Stimulated activated CD4-positive, alpha-beta T cell treated with anti-CD3 and anti-CD28 coated beads, Interleukin-15, amount 100 ng/mL, for 48 hours (primary cell): ENCODE measurements at places on chromosomes 13 and 19.

DNA sequence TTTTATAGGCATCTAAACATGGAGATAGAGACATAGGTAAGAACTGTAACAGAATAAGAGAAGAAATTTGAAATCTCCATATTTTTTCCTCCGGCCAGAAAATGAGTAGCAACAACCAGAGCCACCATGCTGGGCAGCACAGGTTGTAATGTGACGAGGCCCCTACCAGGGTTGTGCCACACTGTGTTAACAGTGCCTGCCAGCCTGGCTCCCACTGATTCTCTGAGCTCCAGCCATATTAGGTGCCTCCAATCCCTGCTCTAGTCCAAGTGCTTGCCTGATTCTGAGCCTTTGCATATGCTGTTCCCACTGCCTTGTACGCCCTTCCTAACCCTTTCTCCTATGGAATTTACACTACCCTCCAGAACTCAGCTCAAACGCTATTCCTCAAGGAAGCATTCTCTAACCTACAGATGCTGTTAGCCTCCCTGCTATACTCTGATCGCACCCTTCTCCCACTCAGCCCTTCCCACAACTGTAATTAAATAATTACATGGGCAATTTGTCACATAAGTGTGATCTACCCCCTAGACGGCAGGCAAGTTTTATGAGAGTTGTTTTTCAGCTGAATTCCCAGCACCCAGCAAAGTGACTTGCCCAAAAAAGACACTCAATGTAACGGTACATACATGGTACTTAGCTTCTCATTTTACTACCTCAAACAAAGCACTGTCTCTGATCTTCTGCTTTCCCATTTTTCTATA, 37.6 kb upstream of the STARD13 start:
- DNase-seq = no peak

GRCh38 chr19:13104360-13104847, 1.7 kb upstream of the LYL1 start:
- peak; percentile 40 for DNase-seq

- no peak for DNase-seq
These were observed 237.4 kb downstream of the NBEA start for GRCh38 chr13:35179494-35179893.

DNA sequence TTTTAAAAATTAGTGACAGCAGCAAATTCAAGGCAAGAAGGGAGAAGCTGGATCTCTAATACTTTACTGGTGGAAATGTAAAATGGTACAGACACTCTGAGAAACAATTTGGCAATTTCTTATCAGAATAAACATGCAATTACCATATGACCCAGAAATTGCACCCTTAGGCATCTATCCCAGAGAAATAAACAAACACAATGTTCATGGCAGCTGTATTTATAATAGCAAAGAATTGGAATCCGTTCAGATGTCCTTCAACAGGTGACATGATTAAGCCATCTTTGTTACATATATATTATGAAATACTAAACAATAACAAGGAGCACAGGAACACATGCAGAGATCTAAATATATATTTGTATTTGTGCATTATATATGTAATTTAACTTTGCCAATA, 756.5 kb downstream of the SLITRK1 start:
- DNase-seq = no peak

- DNase-seq = peak; percentile 72
These were observed 9.3 kb downstream of the EPHX3 start for GRCh38 chr19:15222738-15223648.

GRCh38 chr13:35216131-35216530, 260.4 kb downstream of the MAB21L1 start:
- DNase-seq = no peak

- DNase-seq = no peak
These were observed 94.7 kb downstream of the MIPEP start for GRCh38 chr13:23794267-23795161.

DNA sequence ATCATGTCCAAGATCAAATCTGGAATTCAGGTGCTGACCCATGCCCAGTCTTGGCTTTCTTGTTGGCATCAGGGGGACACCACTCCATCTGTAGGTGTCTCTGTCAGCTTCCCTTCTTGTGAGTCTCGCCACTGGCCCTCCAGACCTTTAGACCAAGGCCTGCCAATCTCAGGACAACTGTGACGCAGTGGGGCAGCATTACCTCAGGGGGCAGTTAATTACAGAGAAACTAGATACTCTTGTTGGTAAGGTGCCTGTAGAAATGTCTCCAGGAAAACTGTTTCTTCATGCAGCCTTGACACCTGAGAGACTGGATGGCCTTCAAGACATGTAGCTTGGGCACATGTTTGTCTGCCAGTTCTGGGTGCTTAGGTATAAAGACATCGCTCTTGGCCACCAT, 46.7 kb upstream of the DACH1 start:
- DNase-seq = no peak

DNA sequence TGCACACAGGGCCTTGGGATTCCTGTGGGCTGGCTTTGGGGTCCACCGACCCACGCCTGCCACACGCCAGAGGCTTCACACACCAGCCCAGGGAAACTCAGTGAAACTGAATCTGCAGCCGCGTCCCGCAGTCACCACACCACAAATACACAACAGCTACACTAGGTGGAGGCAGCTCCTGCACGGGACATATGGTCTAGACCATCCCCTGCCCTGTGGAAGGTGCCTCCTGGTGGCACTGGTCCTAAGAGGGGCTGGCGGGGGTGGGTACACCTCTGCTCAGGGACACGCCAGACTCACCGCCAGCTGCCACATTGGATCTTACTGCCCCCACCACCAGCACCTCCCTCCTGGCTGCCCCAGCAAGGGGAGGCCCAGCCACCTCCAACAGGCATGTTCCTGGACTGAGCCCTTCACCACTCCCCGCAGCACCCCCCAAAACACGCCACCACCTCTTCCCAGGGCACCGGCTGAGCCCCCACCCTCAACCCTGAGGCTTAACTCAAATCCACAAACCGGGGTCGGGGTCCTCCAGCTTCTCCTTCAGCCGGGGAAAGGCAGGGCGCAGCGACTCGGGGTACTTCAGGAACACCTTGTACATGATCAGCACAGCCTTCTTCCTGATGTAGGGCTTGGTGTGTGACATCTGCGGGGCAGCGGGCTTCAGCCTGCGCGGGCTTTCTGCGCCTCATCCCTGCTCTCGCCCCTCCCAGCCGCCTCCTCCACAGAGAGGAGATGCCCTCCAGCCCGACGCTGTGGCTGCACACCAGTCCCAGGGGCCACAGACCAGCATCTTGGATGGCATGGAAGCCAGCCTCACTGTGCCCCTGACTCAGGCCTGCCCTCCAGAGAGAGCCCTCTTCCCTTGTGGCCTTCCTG, 21.2 kb downstream of the AP3D1 start:
- DNase-seq = no peak

DNA sequence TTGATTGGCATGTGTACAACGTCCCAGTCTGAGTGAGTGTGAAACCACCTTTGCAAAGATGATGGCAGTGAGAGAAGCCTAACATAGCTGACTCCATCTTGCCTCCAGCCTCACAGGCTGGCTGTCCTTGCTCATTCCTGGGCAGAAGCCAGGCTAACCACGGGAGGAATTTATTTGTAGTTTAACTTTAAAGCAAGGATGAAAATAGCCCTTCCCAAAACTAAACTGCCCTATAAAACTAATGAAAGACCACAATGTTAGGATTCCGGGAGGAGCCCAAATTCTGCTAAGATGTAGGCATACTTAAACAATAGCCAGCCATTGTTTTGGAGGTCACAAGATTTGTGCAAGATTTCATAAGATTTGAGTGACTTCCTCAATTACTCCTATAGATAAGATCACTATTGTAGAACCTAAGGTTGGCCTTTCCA, 96.6 kb upstream of the LSM14A start:
- DNase-seq = no peak

DNA sequence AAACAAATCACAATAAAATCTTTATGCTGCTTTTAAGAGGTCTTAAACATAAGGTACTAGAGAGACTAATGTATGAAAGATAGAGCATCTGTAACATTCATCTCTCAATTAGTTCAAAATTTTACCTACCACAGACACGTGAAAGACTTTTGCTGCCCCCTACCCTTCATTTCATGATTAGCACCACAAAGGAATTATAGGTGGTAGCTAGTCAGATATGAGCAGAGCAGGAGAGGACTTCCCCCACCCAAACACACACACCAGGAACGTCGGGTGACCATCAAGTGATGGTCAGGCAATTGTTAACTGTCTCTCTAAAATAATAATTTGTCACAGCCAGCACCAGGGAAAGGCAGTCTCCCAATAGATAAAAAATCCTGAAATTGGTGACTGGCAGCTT, 1531.7 kb upstream of the SPRY2 start:
- DNase-seq = no peak

- no peak for DNase-seq
These were observed 120.7 kb upstream of the VSTM2B start for GRCh38 chr19:29404951-29405727.

DNA sequence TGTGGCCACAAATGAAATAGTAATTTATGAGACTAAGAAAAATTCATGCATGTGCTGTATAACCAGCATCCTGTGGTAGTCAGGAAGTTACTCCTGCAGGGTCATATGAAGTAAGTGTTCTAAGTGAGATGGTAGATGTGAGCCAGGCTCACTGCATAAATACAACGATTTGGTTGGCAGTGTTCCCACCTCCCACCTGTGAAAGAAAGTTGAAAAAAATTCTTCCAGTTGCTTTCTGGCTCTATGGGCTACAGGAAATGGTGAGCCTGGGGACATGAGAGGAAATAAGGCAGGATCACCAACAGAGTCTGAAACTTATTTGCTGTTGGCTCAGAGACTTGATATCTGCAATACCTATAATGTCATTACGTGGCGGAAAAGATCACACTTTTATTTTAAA, 301.7 kb upstream of the SPRY2 start:
- DNase-seq = no peak

DNA sequence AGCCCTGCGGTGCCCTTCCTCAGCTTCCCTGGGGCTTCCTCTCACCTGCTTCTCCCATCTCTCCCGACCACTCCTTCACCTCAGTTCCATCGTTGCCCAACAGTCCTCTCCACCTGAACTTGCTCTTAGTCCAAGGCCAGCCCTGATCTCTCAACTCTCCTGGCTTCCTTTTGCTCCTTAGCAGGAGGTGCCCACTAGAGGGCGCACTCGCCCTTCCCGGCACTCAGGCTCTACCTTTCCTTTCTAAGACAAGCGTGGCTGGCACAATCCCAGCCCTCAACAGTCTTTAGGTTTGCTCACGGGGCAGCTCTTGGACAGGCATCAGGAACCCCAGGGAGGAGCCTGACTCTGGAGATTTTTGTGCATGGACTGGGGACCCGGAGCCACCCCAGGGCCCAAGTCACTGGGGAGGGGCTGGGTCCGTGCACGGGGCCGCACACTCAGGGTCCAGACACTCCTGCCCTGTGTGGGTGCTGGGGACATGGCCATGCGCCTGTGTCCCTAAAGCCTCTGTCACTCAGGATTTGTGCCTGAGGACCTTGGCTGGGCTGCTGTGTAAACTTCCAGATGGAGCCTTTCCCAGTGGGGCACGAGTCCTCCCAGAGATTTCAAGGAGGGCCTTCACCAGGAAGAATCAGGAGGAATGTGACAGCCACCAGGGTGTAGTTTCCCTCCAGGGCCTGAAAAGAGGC, 12.1 kb upstream of the CEACAM8 start:
- DNase-seq = peak; percentile 43

- DNase-seq = no peak
These were observed 196.7 kb upstream of the SLITRK6 start for GRCh38 chr13:85995788-85996418.

DNA sequence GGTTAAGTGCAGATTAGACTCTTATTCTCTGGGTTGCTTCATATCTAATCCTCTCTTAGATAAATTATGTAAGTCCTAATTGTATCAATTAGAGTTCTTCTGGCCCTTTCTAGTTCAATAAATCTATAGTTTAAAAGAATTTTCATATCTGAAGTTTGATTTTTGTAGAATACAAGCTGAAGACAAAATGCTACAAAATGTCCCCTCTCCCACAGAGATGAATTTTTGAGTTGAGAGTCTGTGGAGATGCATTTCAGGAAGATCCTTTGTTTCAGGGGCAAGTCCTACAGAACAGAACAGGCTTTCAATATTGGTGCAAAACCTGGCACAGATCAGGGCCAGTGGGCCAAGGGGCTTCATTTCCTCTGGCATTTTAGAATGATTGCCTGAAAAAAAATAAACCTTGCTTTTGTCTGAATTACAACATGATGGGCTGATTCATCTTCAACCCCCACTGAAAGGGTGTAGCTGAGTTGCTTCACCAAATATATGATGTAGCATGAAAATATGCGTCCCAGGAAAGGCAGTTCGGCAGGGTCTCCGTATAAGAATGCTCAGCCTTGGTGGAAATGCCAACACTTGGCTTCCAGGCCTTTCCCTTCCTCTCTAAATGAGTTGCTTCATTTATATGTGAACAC, 6.4 kb upstream of the IPO5 start:
- DNase-seq = no peak

DNA sequence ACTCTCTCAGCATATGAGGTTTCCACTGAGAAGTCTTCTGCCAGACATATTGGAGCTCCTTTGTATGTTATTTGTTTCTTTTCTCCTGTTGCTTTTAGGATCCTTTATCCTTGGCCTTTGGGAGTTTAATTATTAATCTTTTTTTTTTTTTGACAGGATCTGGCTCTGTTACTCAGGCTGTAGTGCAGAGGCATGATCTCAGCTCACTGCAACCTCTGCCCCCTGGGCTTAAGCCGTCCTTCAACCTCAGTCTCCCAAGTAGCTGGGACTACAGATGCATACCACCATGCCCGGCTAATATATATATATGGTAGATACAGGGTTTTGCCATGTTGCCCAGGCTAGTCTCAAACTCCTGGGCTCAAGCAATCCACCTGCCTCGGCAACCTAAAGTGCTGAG, 6.6 kb upstream of the CYP4F3 start:
- no peak for DNase-seq

GRCh38 chr13:26682606-26683005, 78.0 kb downstream of the GPR12 start:
- no peak for DNase-seq

DNA sequence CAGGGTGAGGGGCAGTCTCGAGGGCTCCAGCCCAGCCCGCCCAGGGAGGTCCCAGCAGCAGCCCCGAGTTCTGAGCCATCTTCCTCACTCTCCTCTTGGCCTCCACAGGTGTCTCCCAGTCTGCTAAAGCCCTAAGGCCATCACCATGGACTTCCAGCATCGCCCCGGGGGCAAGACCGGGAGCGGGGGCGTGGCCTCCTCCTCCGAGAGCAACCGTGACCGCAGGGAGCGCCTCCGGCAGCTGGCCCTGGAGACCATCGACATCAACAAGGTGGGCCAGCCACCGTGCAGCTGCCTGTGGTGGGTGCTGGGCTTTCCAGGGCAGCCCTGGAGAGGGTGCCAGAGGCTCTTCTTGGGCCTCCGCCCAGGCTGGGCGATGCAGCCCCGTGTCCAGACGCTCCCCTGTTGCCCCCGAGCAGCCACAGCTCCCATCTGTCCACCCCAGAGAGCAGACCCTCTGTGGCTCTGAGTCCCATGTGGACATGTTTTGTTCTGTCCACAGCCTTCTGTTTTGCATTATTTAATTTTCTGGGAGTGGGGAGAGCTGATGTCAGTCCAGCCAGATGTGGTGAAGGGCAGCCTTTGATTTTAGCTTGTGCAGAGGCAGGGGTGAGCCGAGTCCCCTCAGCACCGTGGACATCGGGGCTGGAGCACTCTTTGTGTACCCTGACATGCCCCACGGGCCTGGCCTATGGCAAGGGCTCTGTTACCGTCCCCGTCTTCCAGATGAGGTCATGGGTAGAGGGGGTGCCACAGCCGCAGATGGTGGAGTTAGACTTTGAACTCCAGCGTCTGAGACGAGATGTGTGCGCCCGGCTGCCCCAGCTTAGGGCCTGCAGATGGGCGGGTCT, 5.6 kb upstream of the AMH start:
- no peak for DNase-seq

GRCh38 chr13:104327211-104327610, 1261.0 kb upstream of the SLC10A2 start:
- DNase-seq = no peak
